Effector CD4-positive, alpha-beta T cell (primary cell): ENCODE measurements at places on chromosomes 2 and 18.

GRCh38 chr18:54359233-54359632, 1.5 kb downstream of the C18orf54 start:
- no peak for DNase-seq

DNA sequence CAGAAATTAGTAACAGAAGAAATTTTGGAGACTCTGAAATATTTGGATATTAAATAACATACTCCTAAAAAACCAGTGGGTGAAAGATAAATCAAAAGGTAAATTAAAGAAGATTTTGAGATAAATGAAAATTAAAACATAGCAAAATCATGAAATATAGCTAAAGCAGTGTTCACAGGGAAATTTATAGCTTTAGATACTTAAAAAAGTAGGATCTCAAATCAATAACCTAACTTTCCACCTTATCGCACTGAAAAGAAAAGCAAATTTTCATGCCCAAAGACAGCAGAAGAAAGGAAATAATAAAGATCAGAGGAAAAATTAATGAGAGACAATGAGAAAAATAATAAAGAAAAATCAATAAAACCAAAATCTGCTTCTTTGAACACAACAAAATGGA, 135.1 kb upstream of the KLF7 start:
- DNase-seq: no peak

GRCh38 chr18:38551881-38552280, 986.3 kb upstream of the CELF4 start:
- no peak for DNase-seq

- no peak for DNase-seq
Measured at GRCh38 chr2:133503323-133503722, 64.9 kb downstream of the NCKAP5 start.

DNA sequence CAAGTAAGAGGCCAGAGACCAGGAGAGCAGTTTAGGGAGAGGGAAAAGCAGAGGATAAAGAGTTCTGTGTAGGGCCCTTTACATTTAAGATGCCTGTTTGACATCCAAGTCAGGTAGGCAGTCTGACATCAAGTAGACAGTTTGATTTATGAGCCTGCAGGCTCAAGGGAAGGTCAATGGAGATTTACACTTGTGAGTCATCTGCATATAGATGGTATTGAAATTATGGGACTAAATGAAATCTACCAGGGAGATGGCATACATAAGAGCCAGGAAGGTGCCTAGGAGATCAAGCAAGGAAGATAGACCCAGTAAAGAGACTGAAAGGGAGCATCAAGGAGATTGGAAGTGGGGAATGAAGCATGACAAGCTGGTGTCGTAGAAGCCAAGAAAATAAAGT, 212.4 kb upstream of the PKDCC start:
- DNase-seq: no peak
